ENCODE measurements at places on chromosomes 4 and X.

- DNase-seq, result no peak
These were observed 582.3 kb downstream of the KCNIP4 start for GRCh38 chr4:21366312-21366711.

GRCh38 chr4:105014635-105015034 is 132.0 kb upstream of the TET2 start:
- DNase-seq, result no peak

- no peak for DNase-seq
These were observed 28.9 kb downstream of the AFF1 start for GRCh38 chr4:86963697-86964096.

DNA sequence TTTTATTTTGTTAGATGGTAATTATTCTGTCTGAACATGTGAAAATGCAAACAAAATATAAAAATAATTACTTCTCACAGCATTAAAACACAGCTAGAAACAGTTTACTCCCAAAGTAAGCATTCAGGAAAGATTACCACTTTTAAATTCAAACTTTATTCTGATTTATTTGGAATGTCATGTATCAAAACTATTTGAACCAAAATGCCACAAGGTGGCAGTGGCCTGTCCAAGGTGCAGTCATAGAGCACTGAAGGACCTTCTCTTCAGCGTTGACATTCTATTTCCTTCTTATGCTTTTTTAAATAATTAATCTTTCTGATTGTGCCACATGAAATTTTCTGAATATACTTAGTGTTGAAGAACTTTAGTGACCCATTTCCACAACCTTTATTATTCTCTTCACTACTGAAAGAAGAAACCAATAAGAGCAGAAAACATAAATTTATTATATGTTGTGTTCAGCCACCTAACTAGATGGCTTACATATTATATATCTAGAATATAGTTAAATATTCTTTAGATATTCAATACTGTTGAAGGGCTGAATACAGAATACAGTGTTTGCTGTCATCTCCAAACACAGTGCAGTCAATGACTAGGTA is 283.6 kb downstream of the CFAP299 start:
- DNase-seq, result no peak

DNA sequence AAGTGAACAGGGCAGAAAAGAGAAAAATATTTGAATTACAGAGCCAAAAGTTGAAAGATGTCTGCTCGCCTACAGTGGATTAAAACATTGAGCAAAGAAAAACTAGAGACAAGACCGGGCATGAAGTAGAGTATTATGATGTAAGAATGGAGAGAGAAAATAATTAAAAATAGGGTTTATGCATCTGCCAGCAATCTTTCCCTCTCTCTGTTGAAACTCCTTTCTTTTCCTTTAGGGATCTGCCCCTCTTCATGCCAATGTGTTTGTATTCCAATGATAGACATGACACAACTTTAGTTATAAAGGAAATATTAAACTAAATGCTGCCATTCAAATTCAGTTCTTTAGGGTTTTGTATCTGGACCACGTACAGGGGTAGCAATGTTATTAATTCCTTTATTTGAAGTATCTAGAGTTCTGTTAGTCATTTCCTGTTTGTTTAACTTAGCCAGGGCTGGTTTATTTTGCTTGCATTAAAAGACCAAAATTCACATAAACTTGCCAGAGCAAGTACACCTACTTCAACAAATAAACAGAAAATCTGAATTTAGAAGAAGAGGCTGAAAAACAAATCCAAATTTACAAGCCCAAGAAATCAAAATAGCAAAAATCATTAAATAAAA is 202.6 kb downstream of the SPOCK3 start:
- DNase-seq, result no peak

- no peak for DNase-seq
These were observed 76.0 kb downstream of the ABLIM2 start for GRCh38 chr4:8082517-8083055.

- DNase-seq, result no peak
These were observed 15.9 kb downstream of the SH3TC1 start for GRCh38 chr4:8215001-8215427.

- no peak for DNase-seq
These were observed 1.7 kb upstream of the CNOT6L start for GRCh38 chr4:77820649-77821561.

DNA sequence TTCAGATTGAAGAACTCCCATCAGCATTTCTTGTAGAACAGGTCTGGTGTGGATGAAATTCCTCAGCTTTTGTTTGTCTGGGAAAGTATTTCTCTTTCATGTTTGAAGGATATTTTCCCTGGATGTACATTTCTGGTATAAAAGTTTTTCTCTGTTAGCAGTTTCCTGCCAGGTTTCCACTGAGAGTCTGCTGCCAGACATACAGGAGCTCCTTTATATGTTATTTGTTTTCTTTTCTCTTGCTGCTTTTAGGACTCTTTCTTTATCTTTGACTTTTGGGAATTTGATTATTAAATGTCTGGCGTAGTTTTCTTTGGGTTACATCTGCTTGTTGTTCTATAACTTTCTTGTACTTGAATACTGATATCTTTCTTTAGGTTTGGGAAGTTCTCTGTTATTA is 486.5 kb downstream of the ARAP2 start:
- DNase-seq, result no peak

DNA sequence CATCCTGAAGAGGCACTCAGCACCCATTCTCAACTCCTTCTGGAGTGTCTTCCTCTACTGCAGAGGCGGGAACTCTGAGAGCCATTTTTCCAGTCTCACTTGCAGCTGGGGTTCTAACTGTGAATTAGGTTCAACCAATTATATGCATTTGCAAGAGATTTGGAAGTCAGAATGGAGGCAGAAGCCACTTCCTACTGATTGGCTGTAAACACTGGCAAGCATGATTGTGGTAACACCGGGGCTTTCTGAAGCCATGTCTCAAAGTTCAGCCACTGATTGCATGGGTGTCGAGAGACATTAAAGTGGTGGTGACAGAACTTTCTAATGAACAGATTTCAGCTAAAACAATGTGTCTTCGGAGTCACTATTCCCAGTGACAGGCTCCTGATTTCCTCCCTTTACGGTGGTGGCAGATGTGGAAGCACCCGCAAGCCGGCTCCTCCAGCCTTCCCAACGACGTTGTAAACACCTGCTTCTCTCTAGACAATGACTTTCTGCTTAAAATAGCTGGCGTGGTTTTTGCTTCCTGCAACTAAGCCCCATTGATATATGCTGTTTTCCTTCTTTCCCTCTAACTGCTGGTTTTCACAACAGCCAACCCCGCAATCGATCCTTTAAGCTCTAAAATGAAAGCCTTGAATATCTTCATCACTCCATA is 92.0 kb downstream of the IRF2 start:
- DNase-seq, result no peak

DNA sequence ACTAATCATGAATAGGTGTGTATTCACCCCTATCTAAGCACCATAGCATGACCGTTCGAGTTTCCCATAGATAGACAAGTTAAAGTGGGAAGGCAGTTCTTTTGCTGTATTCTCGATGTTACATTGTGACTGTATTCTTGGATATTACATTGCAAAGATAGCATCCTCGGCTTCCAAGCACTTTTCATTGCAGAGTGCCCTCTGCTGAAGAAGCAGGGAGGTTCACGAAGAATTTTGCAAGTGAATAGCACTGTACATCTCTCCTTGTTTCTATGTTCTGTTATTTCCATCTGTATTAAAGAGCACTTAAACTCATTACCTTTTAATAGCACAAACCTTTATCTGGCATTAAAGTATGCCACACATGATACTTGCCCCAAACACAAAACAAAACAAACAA is 426.7 kb upstream of the ARX start:
- DNase-seq, result no peak

- no peak for DNase-seq
These were observed 10.5 kb upstream of the MGST2 start for GRCh38 chr4:139655116-139655515.

DNA sequence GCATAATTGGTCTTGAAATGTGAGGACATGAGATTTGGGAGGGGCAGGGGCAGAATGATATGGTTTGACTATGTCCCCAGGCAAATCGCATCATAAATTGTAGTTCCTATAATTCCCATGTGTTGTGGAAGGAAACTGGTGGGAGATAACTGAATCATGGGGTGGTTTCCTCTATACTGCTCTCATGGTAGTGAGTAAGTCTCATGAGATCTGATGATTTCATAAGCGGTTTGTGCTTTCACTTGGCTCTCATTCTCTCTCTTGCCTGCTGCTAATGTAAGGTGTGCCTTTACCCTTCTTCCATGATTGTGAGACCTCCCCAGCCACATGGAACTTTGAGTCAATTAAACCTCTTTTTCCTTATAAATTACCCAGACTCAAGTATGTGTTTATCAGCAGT is 2595.9 kb downstream of the PCDH7 start:
- no peak for DNase-seq

DNA sequence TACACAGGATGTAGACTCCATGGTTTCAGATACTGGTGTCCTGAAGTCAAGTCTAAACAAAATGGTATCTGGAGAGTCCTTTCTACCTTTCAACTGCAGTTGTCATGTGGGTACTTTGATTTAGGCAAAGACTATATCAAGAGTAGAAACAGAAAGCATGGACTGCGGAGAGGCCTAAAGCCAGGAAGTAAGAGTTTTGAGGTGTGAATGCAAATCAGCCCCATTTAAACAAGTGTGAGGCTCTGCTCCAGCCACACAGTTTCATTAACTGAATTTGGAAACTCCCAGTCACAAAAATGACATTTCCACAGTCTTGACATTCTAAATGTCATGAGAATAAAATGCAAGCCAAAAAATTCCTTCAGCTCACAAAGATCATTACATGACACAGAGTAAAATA is 87.2 kb upstream of the MCF2 start:
- DNase-seq, result no peak

GRCh38 chrX:12868747-12869146 is 1.9 kb downstream of the TLR7 start:
- DNase-seq, result no peak

DNA sequence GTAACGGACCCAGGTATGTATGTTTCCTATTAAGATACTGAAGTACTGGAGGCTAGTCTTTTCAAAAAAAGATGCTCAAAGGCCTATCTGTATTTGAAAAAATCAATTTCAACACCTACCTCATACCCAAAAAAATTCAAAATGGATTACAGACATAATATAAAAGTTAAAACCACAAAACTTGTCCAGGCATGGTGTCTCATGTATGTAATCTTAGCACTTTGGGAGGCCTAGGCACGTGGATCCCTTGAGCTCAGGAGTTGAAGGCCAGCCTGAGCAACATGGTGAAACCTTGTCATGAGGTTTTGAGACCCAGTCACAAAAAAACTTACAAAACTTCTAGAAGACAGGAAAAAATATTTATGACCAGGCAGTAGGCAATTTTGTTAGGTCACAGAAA is 16.7 kb downstream of the RBMX start:
- no peak for DNase-seq

DNA sequence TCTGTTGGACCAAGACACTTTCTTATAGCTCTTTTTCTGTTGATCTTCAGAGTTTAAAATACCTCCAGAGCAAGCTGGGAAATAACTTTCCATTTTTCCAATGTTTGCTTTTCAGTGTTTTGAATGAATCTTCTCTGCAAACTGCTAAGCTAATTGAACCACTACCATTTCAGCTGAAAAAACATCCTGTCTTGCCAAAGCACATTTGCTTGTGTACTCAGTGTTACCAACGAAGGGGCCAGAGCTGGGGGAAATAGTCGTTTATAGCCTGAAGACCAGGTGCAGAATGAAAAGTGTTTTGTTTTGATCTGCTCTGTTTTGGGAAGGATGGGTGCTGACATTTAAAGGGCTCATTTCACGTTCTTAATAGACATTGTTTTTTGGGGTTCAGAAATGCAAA is 88.4 kb upstream of the CLNK start:
- DNase-seq, result no peak

DNA sequence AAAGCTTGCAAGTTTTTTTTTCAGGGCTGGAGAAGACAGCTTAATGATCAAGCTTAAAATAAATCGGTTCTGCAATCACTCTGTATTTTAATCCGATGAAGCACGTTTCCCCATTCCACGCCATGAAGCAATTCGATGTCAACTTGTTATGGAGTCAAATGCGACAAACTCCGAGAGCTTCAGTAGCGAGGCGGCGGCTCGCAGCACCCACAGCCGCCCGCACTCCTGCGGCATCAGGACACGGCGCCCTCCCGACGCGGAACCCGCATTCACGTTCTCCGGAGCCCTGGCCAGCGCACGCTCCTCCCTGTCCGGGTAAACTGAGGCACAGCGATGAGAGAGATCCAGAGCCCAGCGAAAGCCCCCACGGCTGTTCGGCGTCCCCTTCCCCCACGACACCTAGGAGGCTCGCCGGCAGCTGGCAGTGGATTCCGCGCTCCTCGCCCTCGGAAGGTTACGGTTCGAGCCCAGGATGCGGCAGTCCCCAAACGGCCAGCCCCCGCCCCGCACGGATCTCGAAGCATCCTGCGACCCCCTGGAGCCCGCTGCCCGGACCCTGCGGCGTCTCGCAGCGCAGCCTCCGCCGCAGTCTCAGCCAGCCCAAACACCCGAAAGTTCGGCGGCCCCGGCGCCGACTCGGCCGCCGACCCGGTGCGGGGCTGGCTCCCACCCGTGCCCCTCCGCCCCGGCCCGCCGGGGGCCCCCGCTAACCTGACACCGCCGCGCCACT is 507 bp downstream of the MFAP3L start:
- DNase-seq, result no peak

DNA sequence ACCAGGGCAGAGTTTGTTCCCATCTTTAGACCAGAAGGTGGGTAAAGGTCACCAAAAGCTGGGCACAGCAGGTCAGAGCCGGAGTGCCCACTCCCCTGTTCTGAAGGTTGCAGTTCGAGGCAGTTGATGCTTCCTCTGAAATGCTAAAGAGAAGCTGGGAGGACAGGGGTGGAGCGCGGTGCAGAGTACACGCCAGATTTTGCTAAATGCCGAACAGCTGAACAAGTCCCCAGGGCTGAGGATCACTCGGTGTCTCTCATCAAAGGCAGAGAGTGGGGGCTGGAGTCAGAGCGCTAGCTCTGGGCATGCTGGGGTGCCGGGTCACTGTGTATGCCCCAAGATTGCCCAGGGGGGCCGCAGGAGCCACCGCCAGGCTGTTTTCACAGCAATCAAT is 197.0 kb downstream of the BCOR start:
- DNase-seq, result no peak

DNA sequence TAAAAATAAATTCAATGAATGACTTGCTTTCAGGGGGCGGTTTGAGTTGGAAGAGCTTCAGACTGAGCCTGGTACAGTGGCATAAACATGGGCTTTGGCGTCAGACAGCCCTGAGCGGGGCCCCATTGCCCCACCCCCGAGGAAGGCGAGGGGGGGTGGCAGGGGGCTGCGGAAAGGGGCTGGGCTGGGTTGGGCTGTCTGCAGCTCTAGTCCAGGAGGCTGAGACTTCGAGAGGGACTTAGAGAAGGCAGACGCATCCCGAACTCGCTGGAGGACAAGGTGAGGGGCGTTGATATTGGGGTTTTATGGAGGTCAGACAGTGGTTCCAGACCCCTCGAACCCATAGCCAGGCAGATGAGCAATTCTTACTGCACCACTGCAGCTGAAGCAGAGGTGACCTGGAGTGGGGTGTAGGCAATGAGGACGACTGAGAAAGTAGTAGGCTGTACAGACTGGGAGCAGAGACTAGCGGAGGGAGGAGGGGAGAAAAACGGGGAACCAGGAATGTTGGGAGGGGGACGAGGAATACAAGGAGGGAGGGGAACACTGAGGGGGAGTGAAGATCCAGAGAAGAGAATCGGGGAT is at the start of gene MAGED2:
MAGED2 (plus strand) TSS at position 222 of the 585 bp plus-strand sequence. CDS start 1,587 bp downstream, outside the sequence.
- no peak for DNase-seq

GRCh38 chr4:40276546-40276945 is 58.6 kb upstream of the CHRNA9 start:
- DNase-seq, result no peak
